ENCODE measurements at places on chromosomes 4 and X.

DNA sequence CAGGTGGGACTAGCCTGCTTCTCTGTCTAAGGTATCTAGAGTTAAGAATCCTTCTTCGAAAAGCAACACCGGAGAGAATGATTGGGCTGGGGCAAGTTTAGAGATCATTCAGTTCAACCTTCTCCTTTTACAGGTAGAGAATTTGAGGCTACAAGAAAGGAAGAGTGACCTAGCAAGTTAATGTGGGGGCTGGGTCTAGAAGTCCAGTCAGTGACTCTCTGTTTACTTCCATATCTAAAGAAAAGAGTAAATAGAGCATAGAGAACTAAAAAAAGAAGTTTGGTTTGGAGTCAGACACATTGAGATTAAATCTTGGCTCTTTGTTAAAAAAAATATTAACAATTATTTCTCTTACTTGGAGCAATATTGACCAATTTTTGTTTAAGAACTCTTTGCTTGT is 64.1 kb upstream of the NPNT start:
- no peak for DNase-seq

- no peak for DNase-seq
These were observed 399.2 kb downstream of the NLGN4X start for GRCh38 chrX:5829469-5829868.

DNA sequence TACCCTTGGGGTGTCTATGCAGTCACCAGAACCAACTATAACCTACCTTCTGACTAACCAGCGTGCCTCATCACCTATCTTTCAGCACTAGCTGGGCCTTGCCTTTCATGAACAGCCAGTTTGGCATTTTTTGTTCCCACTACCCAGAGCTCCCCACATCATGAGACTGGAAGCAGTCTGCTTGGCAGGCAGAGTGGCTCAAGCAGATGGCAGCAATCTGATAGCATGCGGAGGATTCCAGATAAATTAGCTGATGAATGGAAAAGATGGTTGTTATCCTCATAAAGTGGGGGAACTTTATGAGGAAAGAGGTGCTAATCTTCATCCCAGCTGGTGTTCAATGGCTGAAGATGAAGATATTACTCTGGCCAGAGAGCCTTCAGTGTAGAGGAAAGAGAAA is 243.2 kb upstream of the EDA2R start:
- DNase-seq, result no peak

- DNase-seq, result no peak
These were observed 330.2 kb downstream of the ZIC3 start for GRCh38 chrX:137896123-137896522.

DNA sequence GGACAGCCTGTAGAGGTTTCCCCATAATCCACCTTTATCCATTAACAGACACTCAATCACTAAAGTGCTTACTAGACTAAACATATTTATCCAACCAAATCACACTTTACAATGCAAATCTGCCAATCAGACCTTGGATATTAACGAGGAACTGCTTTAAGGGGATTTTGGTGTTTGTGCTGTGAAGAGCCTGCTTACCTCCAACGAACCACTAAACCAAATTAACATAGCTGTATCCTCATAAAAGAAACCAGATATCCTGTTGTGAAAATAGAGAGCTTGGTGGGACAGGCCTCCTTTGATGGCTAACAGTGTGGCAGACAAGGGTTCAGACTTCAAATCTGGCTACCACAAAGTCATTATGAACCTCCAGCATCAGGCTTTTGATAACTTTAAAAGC is 252.6 kb upstream of the HAND2 start:
- DNase-seq, result no peak

GRCh38 chrX:132146456-132146855 is 18.6 kb upstream of the FRMD7 start:
- no peak for DNase-seq

DNA sequence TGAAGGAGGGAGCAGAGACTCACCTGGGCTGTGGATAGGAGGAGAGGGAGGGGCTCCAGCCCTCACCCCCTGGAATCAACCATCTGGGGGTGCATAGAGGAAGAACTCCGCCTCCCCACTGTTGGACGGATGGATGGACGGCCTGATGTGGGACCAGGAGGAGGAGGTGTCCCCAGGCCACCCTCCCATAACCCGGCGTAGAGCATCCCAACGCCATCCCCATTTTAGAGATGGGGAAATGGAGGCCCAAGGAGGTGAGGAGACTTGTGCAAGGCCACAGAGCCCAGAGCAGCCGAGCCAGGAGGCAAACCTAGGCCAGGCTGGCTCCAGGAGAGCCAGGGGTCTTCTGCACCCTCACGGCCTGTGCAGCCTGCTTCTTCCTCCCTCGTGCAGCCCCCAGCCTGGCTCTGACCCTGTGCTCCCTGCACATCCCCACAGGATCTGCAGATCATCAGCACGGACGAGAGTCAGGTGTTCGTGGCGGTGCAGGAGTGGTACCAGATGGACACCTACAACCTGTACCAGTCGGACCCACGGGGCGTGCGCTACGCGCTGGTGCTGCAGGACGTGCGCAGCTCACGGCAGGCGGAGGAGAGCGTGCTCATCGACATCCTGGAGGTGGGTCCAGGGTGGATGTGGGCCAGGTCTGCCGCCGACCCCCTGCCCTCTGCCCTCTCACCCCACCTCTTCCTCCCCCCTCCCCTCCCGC is 241.0 kb upstream of the PSAPL1 start:
- no peak for DNase-seq

GRCh38 chrX:108309144-108309543 is 129.1 kb downstream of the COL4A6 start:
- DNase-seq, result no peak

DNA sequence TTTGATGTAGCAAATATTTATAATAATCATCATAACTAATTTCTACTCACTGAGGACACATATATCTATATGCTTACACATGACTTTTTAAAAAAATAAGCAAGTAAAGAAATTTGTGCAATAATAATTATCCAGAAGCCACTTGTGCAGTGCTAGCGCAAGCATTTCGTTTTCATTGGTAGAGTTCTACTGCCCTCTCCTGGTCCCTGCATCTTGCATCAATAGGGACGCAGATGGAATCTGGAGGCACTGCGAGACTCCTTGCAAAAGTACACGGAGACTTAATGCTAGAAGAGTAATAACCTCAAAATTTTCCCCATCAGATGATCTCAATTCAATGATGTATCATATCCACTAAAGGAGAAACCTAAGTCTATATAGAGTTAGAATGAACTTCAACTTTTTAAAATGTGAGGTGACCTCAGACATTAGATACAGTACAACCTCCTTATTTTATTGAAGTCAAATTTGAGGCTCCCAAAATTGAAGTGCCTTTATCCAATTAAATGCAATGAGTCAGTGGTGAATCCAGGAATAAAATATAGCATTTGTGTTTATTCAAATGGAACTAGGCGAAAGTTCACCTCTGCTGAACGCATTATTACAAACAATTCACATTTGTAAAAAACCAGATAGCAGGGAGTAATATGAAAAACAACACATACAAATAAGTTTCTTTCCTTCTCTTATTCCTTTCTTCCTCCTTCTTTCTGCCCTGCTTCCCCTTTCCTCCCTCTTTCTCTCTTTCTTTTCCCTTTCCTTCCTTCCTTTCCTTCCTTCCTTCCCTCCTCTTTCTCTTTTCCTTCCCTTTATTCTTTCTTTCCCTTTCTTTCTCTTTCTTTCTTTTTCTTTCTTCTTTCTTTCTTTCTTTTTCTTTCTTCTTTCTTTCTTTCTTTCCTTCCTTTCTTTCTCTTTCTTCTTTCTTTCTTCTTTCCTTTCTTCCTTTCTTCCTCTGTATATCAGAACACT is 450.0 kb downstream of the ANKRD50 start:
- no peak for DNase-seq

DNA sequence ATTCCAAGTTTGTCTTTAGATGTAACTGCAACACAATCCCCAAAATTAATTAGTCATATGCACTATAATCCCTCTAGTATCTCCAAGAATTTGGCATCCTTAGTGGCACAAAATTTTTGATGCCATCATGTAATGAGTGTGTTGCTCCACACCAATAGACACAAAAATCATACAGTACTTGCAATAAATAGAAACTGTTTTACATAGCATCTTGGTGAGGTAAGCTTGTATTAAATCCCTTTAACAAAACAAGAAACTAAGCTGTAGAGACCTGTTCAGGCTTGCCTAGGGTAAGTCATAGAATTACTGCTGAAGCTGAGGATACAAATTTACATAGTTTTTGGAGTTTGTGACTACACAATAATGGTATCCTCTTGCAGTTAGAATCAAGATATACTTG is 64.5 kb upstream of the PRSS12 start:
- DNase-seq, result no peak

DNA sequence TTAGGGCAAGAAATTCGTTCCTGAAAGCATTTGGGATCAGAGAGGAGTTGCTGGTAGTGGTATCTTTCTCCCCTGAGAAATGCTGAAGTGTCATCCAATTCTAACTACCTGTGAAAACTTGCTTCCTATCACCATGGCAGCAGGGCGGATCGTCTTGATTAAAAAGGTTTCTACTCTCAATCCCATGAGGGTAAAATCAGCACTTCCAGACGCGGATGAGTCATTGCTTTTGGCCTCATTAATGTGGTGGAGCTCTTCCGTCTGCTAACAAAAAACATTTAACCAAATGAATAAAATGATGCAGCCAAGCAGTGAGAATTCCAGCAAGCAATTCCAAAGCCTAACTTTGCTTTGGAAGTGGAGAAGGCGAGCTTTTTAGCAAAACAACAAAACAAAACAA is 325.6 kb downstream of the CAMK2D start:
- DNase-seq, result no peak

DNA sequence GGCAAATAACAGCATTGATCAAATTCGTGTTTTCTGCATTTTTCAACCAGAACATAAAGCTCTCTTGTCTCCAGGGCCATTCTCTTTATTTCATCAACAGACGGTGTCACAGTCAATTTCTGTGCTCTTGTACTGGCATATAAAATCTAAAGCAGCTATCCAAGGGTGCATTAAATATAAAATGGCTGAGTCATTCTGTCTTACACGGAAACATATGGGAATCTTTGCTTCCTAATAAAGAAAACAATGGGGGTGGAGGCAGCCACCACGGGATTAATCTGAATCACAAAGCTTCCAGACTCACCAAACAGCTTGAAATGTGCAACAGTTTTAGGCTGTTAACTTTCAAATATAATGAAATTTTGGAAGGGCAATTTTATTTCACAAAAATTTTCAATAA is 132.6 kb downstream of the IL15 start:
- no peak for DNase-seq

- no peak for DNase-seq
These were observed 1571.9 kb downstream of the ADGRL3 start for GRCh38 chr4:62771983-62772557.

DNA sequence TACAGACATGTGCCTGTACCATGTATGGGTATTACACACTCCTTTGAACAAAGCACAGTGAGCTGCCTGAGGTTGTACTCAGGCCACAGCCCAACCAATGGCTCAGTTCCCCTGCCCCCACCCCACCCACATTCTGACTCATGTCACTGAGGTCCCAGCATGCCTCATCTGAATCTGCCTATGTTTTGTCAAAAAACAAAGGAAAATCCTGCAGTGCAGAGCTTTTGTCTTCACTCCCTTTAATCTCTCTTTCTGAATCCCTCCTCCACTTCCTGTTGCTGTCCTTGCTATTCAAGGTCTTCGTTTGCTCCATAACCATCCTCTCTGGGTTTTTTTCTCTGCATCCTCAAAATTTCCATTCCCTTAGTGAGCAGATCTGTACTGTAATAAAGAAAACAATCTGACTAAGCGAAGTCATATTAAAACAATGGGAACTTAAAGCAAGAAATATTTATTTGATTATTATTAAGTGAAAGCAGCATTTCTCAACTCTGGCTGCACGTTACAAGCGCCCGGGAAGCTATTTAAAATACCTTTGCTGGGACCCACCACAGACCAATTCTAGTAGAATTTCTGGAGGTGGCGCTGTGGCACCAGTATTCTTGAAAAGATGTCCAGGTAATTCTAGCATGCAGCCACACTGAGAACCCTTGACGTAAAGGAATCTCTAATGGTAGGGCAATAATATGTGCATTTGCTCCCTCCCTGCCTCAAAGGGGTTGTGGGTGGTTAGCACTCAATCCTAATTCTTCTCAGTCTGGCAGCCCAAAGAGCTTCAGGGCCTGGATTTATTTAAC is 8.7 kb downstream of the GUCY2F start:
- DNase-seq, result no peak

DNA sequence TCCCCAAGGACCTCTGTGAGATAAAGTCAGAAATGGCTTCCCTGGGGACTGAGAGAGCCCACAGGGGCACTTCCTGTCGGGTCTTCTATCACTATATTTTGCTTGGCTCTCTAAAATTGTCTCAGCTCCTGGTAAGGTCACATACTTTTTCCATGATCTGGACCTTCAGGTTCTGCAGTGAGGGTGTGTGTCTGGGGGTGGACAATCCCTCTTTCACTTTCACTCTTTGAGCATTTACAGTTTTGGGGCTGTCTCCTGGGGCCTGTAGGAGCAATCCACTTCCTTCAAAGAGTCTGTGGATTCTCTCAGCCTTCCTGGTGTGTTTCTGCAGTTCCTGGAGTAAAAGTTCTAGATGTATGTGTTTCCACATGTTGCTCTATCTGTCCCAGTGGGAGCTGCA is 335.7 kb downstream of the FSTL5 start:
- no peak for DNase-seq

- DNase-seq, result no peak
These were observed 19.4 kb upstream of the KLHL8 start for GRCh38 chr4:87239821-87240220.

DNA sequence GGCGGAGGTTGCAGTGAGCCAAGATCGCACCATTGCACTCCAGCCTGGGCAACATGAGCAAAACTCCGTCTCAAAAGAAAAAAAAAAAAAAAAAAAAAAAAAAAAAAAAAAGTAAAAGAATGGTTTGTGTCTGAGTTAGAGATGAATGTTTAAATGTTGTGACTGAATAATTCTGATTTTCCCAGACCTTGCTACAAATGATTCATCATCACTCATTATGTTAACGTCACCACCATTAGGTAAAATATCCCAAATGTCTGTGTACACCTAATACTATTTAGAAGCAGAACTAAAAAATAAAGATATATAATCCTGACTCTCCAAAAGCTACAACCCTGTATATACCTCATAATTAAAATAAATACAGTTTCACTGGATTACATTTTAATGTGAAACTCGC is 70.8 kb downstream of the HHIP start:
- no peak for DNase-seq

Measured in CD8-positive, alpha-beta memory T cell (primary cell).